CD14-positive monocyte (primary cell): ENCODE measurements at places on chromosomes 12 and 14.

DNA sequence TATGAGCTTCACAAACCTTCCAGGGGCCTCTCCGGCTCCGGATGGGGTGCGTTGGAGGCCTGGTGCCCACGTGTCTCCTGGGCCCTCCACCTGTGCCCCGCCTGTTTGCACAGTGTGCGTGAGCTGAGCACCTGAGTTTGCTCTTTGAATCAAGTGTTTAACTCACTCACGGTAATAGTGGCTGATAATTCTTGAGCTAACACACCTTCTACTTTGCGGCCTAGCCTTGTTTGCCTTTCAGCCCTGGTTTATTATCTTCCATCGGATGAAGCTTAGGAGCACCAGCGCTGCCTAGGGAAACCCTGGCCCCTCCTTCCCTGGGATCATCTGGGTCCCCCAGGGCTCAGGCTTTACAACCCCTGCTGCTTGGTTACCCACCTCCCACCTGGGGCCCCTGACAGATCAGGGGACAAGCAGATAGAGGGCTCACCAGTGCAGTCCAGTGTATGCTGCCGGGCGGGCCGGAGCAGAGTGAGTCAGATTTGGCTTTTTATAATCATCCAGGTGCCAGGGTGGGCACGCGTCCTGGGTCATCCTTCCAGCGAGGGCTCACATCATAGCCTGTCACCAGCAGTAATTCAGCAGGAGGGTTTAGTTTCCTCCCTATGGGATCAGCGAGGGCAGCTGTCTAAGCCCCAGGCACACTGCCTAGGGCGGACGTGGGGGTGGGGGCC, 62.8 kb upstream of the RFLNA start:
- DNase-seq = no peak

DNA sequence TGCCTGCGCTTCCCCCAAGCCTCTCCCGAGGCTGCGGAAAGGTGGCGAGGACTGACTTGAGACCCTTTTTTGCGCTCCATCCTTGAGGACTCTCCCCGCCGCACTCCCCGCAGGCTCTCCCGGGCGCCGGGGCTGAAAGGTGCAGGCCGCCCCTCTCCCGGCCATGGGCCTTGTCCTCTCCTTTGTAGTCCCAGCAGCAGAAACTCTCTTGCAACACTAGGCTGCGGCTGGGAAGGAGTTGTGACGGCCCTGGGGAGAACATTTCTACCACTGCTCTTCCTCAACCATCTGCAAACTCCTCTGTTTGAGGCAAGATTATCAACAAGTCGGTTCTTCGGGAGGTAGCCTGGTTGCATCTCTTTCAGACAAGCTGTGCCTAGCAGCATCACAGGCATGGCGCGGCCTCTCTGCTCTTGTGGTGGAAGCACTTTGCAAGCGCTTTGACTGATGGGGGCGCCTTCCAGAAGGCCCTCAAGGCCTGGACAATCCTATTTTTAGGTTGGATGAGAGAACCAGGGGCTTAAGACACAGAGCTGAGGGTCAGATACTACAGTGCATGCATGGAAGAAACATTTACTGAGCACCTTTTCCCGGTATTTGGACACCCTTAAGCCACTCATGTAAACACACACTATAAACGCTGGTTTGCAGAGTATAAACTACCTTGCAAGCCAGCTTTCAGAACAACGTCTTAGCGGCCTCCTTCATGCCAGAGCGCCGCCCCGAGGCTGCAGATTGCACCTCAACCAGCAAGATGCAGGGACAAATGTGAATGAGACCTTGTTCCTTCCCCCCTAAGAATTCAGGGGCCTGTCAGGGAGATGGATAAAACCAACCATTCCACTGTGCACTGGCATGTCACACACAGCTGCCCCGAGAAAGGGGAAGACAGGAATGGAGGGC, 1.2 kb upstream of the PRIMA1 start:
- DNase-seq = no peak

DNA sequence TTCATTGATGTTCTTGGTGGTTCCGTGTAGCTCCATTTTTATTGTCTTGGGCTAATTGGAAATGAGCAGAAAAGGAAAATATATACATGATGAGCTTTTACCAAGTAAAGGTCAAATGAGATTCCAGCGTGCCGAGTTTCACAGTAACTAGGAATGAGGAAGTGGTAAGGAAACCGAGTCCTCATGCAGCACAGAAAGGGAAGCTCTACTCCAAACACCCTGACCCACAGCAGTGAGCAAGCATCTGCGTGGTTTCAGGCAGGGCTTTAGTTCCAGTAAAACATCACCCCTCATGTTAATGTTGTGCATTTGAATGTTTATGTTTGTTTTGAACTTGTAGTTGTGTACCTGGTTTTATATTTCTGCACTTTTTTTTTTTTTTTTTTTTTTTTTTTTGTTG, 208.0 kb downstream of the SLC41A2 start:
- DNase-seq = peak; percentile 92

GRCh38 chr12:79233341-79233781, 368.8 kb downstream of the SYT1 start:
- no peak for DNase-seq

- no peak for DNase-seq
These were observed 77.5 kb downstream of the ELK3 start for GRCh38 chr12:96271469-96272199.

GRCh38 chr12:72189266-72189665, 82.9 kb upstream of the TRHDE start:
- no peak for DNase-seq

- no peak for DNase-seq
These were observed 59.0 kb downstream of the PLEKHG3 start for GRCh38 chr14:64763085-64763782.

DNA sequence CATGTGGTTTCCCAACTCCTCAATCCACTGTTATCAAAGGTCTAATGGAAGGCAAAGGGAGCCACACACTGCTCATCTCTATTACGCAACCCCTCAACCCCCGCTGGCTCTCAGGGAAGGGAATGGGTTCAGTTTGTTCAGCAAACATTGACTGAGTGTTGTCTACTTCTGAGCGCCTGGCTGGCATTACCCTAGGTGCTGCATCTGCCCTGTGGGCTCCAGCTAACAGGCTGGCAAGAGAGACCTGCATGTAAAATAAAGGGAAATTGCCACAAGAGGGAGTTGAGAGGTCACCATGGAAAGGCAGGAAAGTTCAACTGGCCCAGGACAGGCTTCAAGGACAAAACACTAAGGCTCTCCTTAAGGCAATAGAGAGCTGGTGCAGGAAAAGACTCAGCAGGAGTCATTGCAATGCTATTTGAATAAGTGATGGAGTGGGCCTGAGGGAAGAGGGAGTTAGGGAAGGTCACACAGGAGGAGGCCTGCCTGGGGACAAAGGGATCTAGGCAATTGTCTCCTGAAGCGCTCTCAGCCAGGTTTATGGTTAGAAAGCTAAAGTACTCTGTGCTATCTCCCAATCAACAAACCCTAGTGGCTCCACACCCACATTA, 5.5 kb upstream of the ZNF740 start:
- peak; percentile 25 for DNase-seq

GRCh38 chr12:128190052-128190451, 76.9 kb upstream of the TMEM132C start:
- no peak for DNase-seq

DNA sequence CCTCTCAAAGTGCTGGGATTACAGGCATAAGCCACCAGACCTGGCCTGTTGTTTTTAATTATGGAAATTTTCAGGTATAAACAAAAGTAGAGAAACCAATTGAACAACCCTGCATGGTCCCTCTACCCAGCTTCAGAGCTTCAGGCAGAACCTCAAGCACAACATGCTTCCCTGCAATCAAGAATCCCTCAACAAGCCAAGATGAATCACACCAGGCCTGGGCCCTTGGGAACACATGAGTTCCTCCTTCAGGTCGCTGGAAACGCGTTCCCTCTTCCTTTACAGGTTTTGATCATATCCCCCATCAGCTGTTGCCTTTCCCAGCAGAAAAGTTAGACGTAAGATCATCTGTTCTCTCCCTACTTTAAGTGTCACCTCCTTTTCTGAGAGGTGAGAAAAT, 20.5 kb upstream of the CORO1C start:
- no peak for DNase-seq

GRCh38 chr12:106914796-106915634, 40.7 kb upstream of the TMEM263 start:
- DNase-seq = no peak

- no peak for DNase-seq
These were observed 9.8 kb downstream of the NKX2-1 start for GRCh38 chr14:36510078-36510799.

GRCh38 chr12:6070472-6071257, 53.8 kb downstream of the VWF start:
- DNase-seq = no peak

- DNase-seq = peak; percentile 49
These were observed 325 bp downstream of the CRIP1 start for GRCh38 chr14:105486974-105487448.

DNA sequence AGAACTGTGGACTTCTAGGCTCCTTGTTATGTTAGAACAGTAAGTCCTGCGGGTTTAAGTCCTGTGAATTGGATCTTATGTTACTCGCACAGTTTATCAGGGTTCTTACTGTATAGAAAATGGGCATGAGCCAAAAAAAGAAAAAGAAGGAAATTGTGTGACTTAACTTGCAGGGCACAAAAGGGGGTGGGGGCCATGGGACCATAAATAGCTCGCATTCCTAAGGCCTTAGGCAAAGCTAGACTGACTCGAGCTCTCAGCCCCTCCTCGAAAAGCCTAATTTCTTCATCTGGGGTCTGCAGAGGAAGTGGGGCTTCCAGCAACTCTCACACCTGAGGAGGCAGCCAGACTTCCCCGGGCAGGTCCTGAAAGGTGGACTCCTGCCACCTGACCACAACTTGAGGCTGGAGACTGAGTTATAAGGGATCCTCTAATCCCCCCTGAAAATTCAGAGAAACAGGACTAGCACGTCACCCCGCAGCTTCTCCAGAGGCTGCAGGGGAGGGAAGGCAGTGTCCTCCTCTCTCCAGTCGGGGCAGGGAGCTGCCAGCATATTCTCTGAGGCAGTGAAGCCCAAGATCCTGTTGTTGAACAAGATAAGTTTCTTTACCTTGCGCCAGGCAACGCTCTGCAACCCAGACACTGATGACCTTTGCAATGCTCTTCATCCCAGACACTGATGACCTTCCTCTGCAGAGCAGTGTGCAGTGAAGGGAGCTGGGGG, 280.5 kb downstream of the PCNX1 start:
- DNase-seq = no peak

DNA sequence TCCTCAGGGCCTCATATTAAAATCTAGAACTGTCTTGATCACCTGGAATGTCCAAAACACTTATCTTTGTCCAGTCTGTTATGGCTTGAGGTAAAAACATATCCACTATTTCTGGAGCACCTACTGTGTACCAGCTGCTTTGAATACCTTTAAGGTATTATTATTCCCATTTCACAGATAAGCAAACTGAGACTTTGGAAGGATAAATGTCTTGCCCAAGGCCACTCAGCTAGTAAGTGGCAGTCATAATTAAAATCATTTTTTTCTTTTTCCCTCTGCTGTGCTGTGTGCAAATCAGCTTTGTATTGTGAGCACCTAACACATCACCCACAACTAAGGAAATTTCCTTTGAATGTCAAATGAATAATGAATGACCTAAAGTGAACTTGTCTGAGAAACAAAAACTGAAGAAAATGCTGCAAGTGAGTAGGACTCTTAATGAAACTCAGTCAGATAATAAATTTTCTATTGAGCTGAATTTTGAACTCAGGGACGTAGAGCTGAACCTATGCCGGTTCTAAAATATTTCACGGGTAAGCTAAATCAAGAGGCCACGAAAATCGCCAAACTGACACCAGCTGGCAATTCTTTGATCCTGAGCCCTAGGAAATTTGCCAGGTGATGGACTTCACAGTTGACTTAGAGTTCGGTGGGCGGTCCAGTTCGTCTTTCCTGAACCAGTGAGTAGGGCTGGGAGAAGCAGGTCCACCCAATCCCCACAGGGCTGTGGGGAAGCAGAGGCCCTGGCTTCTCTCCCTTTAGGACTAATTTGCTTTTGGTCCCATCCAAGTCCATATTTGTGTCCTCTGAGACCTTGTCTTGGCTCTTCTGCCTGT, 159.7 kb upstream of the PWP1 start:
- no peak for DNase-seq

- DNase-seq = no peak
These were observed 979 bp downstream of the LTBP2 start for GRCh38 chr14:74610866-74611649.

GRCh38 chr12:120820884-120821510, 83.2 kb downstream of the SPPL3 start:
- no peak for DNase-seq

- DNase-seq = no peak
These were observed 233.4 kb downstream of the BMP4 start for GRCh38 chr14:53723221-53723620.

DNA sequence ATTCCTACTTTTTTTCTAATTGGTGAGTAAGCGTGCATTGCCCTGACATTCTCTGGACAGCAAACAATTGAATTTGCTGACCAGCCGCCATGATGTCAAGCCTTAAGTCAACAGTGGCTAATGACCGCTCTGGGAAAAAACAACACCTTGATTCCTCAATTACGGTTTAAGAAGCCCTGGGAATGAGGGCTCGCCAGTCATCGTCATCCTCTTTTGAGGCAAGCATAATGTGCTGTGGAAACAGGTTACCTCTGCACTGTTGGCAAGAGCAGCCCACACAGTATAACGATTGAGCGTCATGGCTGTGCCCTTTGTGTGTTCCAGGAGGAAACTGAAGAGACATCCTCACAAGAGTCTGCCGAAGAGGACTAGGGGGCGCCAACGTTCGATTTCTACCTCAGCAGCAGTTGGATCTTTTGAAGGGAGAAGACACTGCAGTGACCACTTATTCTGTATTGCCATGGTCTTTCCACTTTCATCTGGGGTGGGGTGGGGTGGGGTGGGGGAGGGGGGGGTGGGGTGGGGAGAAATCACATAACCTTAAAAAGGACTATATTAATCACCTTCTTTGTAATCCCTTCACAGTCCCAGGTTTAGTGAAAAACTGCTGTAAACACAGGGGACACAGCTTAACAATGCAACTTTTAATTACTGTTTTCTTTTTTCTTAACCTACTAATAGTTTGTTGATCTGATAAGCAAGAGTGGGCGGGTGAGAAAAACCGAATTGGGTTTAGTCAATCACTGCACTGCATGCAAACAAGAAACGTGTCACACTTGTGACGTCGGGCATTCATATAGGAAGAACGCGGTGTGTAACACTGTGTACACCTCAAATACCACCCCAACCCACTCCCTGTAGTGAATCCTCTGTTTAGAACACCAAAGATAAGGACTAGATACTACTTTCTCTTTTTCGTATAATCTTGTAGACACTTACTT, 138.9 kb downstream of the HMGA2 start:
- DNase-seq = peak; percentile 40

DNA sequence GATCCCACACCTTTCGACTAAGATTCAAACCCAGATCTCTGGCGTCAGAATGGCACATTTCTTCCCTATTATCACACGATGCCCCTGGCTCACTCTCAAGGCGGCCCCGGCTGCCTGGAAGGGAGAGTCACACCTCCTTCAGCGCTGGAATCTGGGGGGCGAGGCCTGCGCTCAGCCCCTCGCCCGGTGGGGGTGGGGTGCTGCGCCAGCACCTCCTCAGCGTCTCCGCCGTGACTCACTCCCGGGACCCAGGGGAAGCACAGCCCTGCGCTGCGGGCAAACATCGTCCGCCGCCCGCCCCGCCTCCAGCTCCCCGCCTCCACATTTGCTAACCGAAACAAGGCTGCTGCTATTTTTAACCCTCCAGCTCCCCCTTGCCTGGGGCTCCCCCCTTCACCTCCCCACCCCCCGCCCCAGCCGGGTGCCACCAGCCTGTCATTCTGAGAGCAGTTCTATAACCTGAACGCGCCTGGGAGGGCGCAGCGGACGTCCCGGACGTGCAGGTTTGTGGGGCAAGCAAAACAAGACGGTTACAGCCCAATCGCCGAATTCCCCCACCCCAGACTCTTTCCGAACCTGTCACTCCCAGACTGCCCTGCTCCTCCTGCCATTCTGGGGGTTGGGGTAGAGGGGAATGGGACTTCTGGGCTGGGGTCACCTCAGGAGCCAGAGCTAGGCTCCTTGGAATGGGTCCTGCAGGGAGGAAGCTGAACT, 6.7 kb downstream of the HDAC7 start:
- DNase-seq = peak; percentile 87
